ENCODE measurements at places on chromosomes 6 and 20.

DNA sequence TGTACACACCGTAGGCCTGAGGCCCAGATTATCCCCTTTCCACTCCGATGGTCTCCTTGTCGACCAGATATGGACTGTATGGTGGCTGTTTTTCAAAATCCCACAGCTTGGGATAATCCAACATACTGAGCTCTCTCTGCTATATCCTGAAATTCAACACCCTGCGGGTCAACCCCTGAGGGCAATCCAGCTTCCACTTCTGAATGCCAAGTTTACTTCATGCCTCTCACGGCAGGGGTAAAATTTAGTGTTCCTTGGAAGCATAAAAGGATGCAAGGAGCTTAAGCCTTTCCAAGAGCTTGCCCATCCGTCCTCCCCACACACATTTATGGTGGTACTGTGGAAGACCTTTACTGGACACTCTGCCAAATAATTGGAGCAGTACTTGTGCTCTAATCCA, 90.7 kb downstream of the PLG start:
- DNase-seq: no peak

- DNase-seq: no peak
Measured at GRCh38 chr6:16505711-16506357, 255.4 kb downstream of the ATXN1 start.

DNA sequence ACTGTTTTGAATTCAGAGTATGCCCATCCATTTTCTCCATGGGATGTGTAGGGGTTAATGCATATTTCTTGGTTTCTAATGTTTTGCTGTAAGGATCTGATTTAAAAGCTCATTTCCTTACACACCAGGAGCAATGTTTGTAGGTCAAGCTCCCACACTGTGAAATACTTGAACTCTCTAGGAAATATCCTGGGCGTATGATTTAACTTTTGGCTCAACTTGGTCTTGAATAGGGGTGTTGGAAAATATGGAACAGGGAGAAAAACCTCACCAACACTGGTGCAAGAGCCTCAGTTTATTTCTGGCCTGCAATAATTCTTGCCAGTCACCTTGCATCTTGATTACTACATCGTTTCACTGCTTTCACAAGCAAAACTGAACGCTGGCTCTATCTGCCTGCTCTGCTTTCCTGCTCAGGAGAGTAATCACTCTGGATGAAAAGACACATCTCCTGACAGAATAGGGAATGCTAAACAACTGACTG, 25.1 kb upstream of the RFPL4B start:
- DNase-seq: no peak

DNA sequence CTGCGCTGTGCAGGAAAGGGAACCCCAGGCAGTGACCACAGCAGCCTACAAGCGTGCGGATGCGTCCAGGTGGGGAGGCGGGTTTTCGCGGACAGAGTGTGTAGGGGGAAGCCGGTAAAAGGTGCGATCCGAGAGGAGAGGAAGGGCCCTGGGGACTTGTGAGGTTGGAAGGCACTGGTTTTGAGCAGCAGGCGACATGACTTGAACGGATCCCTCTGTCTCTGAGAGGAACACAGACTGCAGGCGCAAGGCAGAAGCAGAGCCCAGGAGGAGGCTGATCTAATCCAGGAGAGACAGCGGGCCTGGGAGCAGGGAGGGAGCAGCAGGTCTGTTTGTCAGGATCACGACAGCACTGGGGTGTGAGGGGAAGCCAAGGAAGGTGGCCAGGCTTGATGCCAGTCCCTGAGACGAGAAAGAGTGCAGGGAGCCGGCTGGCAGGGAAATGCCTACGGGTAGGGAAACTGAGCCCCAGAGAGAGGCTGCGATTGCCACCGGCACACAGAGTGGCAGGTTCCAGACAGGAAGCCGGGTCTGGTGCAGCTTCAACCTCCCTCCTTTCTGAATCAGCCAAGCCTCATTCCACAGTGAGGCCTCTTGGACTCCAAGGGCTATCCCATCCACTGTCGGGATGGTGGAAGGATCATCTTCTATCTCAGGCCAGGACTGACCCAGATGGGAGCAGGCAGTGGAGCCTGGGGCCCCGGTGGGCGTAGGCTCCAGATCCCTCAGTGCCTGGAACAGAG, 57.1 kb downstream of the HNF4A start:
- no peak for DNase-seq

DNA sequence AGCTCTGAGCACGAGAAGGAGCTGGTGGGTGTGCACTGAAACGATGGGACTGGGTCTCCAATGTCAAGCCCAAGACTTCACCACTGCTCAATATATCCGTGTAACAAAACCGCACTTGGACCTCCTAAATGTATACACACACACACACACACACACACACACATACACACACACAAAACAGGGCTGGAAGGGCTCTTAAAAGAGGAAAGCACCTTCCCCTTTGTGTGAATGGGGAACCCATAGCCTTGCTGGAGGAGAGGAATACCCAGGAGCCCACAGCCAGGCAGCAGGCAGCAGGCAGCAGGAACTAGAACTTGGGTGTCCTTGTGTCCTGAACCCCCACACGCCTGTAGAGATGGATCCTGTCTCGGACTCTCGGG, 29.8 kb downstream of the TGM2 start:
- DNase-seq: no peak

- no peak for DNase-seq
Measured at GRCh38 chr6:2448826-2449571, 203.6 kb upstream of the GMDS start.

DNA sequence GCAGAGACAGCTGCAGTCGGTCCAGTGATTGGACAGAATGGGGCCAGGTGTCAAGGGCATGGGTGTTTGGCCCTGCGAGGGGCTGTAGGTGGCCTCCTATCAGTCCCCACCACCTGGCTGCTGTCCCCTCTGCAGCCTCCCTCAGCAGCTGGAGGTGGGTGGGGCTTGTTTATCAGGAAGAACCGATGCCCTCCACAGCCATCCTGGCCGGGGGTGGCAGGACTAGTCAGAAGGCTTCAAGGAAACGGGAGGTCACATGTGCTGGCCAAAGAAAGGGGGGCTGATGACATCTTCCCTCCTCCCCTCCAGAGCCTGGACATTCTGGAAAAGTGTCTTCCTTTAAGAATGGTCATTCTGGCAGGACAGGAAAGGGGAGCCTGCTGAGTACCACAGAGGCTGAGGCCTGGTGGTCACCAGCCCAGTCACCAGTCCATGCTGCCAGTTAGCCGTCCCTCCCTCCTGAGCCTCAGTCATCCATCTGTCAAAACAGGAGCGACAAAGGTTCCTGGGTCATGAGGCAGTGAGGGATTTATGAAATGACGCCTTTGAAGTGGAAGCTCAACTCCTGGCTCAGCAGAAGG, 4.1 kb downstream of the FAM210B start:
- DNase-seq: peak; percentile 40

DNA sequence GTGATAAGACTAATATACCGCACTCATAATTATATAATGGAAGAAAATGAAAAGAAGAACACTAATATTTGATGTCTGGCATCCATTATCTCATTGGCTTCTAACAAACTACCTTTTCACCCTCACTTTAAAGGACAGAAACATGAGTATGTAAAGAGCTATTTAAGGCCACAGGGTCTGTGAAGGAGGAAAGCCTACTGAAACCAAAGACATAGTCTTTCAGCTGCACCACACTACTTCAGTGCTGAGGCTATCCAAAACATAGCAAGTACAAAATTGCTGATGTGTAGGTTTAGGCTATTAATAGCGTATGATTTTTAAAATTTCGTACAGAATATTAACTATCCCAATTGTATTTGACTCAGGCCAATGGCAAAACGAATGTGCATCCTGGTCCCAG, 38.2 kb upstream of the SLC2A12 start:
- DNase-seq: no peak

DNA sequence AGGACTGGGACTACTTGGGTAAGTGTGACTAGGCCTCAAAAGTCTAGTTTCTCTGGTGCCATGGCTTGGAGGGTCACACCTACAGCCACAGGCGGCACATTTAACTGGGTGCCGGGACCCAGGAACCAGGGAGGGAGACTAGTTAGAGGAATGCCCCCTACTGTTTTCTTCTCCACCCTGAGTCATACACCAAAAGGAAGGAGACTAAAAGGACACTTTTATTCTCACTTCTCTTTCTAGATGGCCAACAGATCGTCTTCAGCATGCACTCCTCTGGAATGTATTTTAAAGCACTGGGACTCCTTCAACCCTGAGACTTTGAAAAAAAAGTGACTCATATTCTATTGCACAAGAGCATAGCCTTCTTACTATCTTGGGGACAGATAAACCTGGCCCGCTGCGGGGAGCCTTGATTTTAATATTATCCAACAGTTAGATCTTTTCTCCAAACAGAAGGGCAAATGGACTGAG, 33.4 kb downstream of the PLN start:
- DNase-seq: no peak

- no peak for DNase-seq
Measured at GRCh38 chr20:54491506-54491905, 16.1 kb downstream of the DOK5 start.

GRCh38 chr6:20564269-20564668, 30.0 kb downstream of the CDKAL1 start:
- no peak for DNase-seq

GRCh38 chr6:85747093-85747492, 104.4 kb upstream of the SYNCRIP start:
- DNase-seq: no peak

- no peak for DNase-seq
Measured at GRCh38 chr6:91080871-91081270, 494.0 kb upstream of the MAP3K7 start.

DNA sequence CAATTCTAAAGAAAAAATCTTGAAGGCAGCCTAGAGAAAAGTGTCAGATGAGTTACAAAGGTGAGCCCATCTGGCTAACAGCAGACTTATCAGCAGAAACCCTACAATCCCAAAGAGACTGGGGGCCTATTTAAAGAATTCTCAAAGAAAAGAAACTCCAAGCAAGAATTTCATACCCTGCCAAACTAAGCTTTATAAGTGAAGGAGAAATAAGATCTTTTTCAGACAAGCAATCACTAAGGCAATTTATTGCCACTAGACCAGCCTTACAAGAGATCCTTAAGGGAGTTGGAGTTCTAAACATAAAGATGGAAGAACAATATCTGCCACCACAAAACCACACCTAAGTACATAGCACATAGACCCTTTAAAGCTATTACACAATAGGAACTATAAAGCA, 24.9 kb upstream of the DEFB126 start:
- no peak for DNase-seq

- DNase-seq: no peak
Measured at GRCh38 chr20:38121741-38122140, 43.3 kb downstream of the TGM2 start.

GRCh38 chr20:63351811-63352591, 9.1 kb downstream of the CHRNA4 start:
- no peak for DNase-seq

DNA sequence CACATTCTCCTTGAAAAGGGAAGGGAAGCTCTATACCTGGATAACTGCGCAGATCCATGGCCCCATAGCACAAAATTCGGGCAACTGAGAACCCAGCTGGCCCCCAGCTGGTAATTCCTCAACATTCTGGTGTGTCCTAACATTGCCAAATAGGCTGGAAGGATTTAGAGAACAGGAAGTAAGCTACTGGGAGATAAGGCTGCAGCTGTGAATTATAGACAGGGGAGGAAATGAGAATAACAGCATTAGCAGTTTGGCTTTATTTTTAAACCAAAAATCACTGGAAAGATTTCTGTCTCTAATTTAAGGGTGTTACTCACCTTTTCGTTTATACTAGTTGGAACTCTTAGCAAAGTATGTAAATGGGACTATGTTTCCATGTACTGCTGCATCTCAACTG, 97.2 kb downstream of the TULP4 start:
- DNase-seq: no peak

- DNase-seq: no peak
Measured at GRCh38 chr6:54262499-54262898, 45.7 kb upstream of the TINAG start.

- no peak for DNase-seq
Measured at GRCh38 chr6:43547222-43547621, 28.6 kb downstream of the XPO5 start.

GRCh38 chr20:15951658-15952057, 621.6 kb downstream of the KIF16B start:
- no peak for DNase-seq

DNA sequence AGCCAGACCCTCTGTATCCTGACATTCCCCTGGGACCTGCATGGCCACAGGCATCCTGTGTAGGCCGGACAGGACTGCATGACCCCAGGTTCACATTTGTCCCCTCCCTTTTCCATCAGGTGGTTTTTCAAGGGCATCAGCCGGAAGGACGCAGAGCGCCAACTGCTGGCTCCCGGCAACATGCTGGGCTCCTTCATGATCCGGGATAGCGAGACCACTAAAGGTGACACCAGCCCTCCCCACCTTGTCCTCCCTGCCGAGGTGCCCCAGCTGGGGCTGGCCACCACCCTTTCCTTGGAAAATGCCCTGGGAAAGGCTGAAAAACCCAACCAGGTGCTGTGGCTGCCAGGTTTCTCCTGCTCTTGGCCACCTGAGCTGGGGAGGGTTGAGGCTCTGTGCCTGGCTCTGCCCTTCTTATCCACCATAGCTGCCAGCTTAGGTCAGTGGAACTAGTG, 27.6 kb downstream of the HCK start:
- DNase-seq: no peak

- no peak for DNase-seq
Measured at GRCh38 chr20:32484225-32484957, 100.7 kb downstream of the NOL4L start.

DNA sequence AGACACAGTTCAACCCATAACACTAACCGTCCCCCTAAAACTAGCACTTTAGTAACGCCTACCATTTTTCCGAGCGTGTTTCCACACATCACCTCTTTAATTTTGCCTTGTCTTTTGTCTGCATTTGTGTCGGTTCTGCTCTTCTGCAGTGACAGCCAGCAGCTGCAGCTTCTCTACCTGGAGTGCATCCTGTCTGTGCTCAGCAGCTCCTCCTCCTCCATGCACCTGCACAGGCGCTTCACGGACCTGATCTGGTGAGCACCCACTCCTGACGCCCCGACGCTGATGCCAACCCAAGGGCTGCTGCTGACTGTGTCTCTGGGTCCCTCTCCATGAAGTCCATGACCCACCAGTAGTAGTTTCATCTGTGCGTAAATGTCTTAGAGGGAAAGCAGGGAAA, 35.4 kb upstream of the PBOV1 start:
- no peak for DNase-seq

DNA sequence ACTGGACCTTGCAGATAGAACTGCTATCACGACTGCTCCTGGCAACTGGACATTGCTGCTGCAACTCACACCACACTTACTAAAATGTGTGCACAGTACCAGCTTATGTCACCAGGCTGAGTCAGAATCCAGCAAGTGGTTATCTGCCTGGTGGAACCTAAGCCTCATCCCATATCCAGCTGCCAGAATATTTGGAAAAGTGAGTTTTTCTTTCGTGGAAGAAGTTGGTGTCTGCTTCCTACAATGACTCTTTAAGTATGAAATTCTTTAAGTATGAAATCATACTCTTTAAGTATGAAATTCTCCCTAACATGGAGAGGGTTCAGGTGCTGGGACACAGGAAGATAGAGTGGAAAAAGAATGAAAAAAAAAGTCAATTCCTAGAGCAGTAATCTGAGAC, 16.4 kb upstream of the POLR1H start:
- no peak for DNase-seq

- no peak for DNase-seq
Measured at GRCh38 chr20:4156411-4156810, 141.1 kb upstream of the RNF24 start.

- no peak for DNase-seq
Measured at GRCh38 chr20:29306390-29307072, 1950.9 kb upstream of the DEFB115 start.

GRCh38 chr6:43798688-43799444, 28.9 kb downstream of the VEGFA start:
- no peak for DNase-seq

Data from NCI-H524 treated with DMSO at 0.1 percent for 48 hours (cell line).